Mesangial cell (primary cell): ENCODE measurements at places on chromosomes 1 and 21. TPM values are rescaled to one million over a fixed set of nuclear protein-coding genes. Genes with fewer than 3 reads are reported as not detected.

Gene KDM5B
- 26.7 and 51.0 TPM in 2 replicates for total RNA-seq

Gene KIF21B
- 3.0 and 7.3 TPM in 2 replicates for total RNA-seq

Gene CLCA1
- not detected in 2 replicates for total RNA-seq

Gene DCLRE1B
- total RNA-seq, result 6.3 and 11.7 TPM in 2 replicates

Gene IL19
- not detected in 2 replicates for total RNA-seq

Gene SLAMF8
- not detected in 2 replicates for total RNA-seq
